ENCODE measurements at places on chromosomes 2 and 18. TPM values are rescaled to one million over a fixed set of nuclear protein-coding genes. Genes with fewer than 3 reads are reported as not detected.

SLC40A1 gene
- 3.4 TPM for total RNA-seq

PPIG gene
- 33.5 TPM for total RNA-seq

IL36RN gene
- 0.06 TPM for total RNA-seq

TCF7L1 gene
- 7.2 TPM for total RNA-seq

IL18R1 gene
- 0.87 TPM for total RNA-seq

EPB41L3 gene
- 0.82 TPM for total RNA-seq

Measured in A549 treated with CpdA at 1 μM for 4 hours (cell line).